ENCODE measurements at places on chromosomes 5 and 9.

- peak; percentile 21 for DNase-seq
Observed at GRCh38 chr5:126016256-126016655, 407.0 kb upstream of the GRAMD2B start.

DNA sequence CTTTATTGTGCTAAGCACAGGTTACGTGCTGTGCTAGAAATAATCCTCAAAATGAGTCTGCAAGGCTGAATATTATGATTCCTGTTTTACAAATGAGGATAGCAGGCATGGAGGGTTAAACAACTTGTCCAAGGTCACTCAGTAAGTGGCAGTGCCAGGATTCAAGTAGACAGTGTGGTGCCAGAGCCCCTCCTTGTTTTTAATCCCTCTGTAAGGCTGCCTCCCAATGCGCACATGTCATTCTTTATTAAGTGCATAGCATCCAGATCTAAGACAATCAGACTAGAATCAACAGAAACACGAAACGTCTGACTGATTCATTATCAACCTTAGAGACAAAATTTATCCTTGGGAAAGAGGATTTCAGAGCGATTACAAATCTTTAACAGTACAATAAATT lies 199.6 kb downstream of the SMARCA2 start:
- no peak for DNase-seq

DNA sequence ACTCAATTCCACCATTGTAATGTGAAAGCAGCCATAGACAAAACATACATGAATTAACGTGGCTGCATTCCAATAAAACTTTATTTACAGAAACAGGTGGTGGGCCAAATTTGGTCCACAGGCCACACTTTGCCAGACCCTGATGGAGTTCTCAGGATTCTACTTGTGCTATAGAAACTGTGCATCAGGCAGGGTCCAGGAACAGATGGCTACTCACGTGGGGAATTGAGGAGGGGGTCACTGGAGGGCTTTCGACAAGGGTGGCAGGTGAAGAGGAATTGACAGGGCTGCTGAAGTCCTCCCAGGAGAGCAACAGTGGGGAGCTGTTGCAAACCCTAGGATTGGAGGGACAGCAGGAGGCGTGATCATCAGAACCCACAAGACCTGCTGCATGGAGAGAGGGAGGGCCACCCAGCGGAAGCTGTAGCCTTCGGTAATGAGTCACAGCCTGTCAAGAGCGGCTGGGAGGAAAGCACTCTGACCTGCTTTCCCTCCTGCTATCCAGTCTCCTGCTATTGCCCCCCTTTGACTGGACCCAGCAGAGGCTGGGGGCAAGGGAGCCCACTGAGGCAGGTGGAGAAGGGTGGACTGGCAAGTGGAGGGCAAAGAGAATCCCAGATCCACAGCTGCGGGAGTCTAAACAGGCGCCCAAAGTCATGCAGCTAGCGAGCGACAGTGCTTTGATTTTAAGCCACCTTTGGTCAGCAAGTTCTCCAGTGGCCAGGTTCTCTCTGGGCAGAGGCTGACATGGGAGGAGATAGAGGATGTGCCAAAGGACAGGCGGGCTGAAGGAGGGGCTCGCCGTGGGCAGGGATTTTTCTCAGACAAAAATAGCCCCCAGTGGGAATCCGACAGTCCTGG lies 138.3 kb upstream of the SMIM23 start:
- no peak for DNase-seq

DNA sequence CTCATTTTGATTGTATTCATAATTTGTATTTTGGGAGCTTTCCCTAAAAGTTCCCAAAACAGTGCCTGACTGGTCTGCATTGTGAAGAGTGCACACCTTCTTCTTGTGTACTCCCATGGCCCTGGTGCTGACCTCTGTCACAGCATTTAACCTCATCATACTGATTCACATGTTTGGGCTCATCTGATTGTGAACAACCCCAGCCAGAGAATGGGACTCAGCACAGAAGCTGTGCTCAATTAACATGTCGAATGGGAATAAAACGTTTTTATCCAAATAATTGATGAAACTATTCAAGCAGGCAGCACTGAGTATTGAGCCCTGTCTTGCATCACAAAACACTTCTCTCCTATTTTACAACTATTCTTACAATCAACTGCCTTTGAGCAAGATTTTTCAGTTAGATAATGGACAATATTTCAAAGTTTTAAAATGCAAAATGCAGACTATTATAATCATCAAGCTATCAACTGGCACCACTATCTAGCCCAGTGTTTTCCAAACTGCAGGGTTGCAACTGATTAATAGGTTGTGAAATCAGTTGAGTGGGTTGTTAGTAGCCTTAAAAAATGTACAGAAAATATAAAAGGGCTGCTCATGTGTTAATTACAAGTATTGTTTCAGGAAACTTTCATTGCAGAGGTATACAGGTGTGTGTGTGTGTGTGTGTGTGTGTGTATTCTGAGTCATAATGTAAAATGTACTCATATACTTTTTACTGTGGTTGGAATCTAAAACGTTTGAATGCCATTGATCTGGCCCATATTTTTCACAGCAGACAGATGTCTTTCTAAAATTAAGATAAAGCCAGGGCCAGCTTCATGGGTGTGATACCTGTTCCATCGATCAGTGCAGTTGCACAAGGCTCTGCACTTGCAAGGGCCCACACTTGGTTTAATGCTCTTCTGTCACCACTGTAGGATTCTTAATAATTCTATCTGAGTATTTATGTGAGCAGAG lies 190.5 kb downstream of the PIK3R1 start:
- no peak for DNase-seq

DNA sequence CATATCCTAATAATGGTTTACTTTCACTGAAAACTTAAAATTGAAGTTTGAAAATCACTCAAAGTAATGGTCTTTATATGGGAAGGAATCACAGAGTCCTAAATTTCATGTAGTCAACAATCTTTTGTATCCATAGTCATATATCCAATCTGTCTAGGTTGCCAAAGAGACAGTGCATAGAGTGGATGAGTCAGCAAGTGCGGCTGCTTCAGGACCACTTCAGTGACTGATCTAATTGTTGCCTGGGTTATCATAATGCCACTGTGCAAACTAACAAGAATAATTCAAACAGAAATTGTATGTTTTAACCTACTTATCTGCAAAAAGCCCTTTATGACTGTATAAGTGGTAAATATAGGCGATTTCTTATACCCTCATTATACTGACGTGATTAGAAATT lies 211.3 kb upstream of the PRR16 start:
- no peak for DNase-seq

GRCh38 chr5:143314659-143315058 lies 88.8 kb downstream of the NR3C1 start:
- DNase-seq = no peak

GRCh38 chr5:142796492-142797109 lies 26.4 kb downstream of the ARHGAP26 start:
- no peak for DNase-seq

GRCh38 chr5:34061993-34062392 lies 19.0 kb upstream of the C1QTNF3 start:
- DNase-seq = no peak

- no peak for DNase-seq
Observed at GRCh38 chr9:108662091-108662875, 193.5 kb downstream of the ACTL7B start.

DNA sequence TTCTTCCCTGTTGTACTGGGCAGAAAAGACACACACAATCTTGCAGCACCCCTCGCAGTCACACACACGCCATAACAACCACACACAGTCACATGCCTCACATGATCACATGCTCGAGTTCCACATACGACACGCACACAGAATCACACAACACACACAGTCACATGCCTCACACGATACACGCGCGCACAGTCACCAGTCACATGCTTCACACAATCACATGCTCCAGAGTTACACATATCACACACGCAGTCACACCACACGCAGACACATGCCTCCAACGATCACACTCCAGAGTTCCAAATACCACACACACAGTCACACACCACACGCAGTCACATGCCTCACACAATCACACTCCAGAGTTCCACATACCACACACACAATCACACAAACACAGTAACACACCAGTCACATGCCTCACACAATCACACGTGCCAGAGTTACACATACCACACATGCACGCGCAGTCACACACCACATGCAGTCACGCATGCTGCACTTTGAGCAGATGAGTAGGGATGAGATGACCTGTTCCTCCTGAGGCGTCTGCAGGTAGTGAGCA lies 49.0 kb upstream of the LRRC14B start:
- no peak for DNase-seq

DNA sequence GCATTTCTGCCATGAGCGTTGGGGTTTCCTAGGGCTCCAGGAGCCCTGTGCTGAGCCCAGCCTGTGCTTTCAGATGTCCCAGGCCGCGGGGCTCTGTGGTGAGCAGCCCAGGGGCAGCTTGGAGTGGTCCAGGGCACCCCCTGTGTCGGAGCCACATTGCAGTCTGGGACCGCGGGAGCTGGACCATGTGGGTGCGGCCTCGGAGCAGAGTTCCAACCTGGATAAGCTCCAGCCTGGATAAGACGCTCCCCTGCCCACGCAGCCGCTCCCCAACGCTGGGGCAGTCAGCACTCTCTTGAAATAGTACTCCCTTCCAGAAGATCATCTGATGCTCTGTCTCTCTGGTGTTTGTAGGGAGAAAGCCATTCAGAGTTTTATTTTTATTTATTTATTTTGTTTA lies 111.1 kb downstream of the WNK2 start:
- DNase-seq = no peak

GRCh38 chr5:172492097-172492840 lies 37.9 kb upstream of the SH3PXD2B start:
- no peak for DNase-seq

DNA sequence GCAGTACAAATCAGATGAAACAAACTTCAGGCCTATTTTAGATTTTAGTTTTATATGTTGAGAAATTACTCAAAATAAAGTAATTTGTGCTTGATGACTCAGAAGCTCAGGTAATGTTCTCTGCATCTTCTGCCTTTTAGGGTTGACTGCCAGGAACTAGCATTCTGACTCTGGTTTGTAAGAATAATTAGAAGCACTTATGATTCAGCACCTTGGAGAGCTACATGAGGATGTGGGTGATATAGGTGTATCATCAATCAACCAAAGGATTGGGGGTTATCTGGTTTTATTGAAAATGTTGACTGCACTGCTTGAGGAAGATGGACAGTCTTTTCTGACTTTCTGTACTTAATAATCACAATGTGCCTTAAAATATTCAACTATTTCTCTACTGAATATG lies 118.7 kb upstream of the SGCD start:
- DNase-seq = no peak

DNA sequence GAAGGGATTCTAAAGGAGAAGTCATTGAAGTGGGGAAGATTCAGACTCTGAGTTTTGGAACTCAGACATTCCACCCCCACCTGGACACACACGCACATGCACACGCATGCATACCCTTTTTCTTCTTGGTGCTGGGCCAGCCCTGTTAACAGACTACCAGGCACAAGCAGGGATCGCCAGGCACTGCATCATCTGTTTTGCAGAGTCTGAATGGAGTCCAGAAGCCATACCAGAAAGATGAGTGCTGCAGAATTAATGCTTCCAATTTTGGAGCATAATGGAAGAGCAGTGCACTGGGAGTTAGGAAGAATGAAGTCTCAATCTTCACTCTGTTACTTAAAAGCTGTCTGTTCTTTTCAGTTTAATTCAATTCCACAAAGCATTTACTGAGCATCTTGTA lies 95.5 kb downstream of the PDE8B start:
- no peak for DNase-seq

DNA sequence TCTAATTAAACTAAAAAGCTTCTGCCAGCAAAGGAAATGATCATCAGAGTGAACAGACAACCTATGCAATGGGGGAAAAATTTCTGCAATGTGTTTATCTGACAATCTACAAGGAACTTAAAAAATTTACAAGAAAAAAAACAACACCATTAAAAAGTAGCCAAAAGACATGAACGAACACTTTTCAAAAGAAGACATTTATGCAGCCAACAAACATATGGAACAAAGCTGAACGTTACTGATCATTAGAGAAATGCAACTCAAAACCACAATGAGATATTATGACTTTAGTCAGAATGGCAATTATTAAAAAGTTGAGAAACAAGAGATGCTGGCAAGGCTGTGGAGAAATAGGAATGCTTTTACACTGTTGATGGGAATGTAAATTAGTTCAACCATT lies 530.4 kb upstream of the DAB2 start:
- no peak for DNase-seq

DNA sequence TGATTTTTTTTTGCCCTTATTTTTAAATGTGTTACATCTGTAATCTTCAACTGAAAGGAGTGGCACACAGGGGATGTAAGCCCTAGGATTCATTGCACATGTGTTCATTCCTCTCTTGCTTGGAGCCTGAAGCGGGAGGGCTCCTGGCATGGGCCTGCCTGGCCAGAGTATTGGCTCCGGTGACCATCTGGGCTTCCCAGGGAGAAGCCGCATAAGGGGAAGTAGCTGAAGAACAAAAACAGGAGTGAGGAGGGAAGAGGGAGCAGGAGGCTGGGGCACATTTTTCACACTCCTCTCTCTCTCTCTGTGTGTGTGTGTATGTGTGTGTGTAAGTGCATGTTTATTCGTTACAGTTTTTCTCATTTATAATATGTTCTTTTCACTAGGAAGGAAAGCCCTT lies 269.9 kb downstream of the PRR16 start:
- no peak for DNase-seq

GRCh38 chr9:2761424-2761823 lies 44.1 kb downstream of the KCNV2 start:
- no peak for DNase-seq

- DNase-seq = no peak
Observed at GRCh38 chr5:120621339-120621738, 157.2 kb downstream of the PRR16 start.

DNA sequence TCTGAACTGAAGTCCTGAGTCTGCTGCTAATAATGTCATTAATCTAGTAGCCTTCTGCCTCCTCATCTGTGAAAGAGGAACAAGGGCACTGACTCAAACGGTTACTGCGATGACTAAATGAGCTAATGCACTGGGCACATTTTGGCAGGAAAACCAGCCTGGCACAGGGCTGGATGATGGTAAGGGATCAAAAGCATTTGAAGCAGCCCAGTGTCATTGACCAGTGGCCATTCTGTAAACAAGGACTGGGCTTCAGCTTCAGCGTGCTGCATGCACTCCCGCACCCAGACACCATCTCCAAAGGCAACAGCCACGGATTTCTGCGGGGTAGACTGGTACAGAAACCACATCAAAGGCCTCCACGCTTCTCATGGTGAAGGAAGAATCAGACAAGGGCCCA lies 8.0 kb downstream of the GCNT4 start:
- DNase-seq = peak; percentile 53

DNA sequence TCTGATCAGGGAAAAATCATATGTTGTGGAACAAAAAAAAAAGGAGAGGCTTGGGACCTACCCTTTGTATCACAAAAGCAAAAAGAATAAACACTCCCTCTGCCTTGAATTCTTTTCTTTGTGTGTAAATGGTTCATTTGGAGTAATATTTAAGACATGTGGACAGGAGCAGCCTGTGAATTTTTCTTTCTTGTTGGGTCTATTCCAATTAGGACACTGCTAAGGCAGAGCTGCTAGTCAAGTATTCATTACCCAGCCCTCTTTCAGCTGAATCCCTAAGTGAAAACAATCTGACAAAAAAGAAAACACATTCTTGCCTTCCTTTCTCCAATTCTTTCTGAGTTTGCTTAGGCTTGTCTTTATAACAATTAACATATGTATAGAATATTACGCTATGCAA lies 330.0 kb downstream of the EBF1 start:
- DNase-seq = no peak

- peak; percentile 20 for DNase-seq
Observed at GRCh38 chr5:42591015-42591414, 165.6 kb upstream of the CCDC152 start.

Data from head of caudate nucleus (tissue), 42 donors.